ENCODE measurements at places on chromosomes 5 and 9.

- DNase-seq: no peak
Observed at GRCh38 chr9:33403941-33404787, 1.8 kb upstream of the AQP7 start.

GRCh38 chr5:141816598-141817399, 61.4 kb downstream of the PCDH1 start:
- DNase-seq: no peak

- DNase-seq: no peak
Observed at GRCh38 chr5:126009566-126009965, 413.6 kb upstream of the GRAMD2B start.

DNA sequence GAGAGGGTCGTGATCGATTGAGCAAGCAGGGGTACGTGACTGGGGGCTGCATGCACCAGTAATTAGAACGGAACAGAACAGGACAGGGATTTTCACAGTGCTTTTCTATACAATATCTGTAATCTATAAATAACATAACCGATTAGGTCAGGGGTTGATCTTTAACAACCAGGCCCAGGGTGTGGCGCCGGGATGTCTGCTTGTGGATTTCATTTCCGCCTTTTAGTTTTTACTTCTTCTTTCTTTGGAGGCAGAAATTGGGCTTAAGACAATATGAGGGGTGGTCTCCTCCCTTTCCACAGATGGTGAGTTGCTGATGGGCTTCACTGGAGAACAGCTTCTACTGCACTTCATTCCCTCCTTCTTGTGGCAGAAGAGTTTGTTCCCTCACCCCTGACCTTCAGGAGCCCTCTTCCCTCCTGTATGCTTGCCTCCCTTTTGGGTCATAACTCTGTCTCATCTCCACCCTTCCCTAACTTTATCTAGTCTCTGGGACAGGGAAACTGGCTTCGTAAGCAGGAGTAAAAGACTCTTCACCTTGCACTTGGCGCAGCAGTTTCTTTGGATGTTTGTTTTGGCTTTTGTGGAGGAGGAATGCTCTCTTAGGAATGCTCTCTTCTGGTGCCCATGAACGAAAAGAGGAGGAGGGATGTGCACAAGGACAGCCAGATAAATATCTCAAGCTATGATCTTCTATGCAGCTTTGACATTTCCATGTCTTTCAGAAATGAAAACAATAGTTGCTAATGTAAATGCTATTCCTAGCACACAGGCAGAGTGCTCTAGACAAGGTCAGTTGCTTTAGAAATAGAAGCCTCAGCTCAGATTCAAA, 139.8 kb upstream of the RPS23 start:
- DNase-seq: no peak

DNA sequence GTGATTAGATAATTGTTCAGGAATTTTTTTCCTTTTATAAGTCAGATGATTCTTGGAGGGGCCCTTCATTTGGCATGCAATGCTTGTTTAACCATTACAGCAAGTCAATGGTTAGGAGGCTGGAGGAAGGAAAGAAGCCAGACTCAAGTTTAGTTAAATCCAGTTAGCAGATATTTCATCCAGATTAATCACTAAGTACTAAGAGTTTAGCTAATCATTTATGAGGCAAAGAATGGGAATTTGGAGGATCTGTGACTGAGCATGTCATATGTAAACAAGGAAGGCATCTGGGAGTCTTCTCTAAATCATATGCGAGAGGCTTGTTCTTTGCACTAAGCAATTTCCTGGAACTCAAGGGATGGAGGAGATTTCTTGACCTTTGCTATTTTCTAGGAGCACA, 145.3 kb upstream of the SGCD start:
- no peak for DNase-seq

DNA sequence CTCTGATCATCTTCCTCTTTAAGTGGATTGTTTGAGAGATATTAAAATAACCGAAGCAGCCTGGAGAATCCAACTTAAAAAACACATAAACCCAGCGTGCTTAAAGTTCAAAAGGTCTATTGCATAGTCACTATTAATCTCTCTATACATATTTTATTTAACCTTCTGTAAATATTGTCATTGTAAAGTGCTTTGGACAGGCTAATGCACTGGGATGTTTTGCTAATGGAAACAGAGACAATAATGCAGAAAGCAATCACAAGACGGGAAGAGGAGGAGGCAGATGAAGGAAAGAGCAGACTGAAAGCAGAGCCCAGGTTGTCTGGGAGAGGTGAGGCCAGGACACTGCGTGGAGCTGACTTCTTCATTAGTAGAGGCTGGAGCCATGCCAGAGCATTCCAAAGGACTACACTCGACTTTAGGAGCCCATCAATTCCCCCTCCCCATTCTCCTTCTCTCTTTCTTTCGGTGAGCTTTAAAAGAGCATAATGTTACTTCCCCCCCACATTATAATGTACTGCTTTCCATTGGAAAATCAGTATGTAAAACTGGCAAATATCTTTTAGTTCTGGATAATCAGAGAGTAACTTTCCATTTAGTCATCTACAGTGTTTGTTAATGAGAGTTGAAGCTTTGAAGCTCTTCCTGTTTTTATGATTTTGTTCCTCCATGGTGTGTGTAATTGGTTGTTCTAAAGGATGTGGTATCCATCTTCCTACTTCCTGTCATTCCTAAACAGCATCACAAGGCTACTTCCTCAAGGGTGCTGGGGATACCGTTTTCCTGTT, 307.3 kb upstream of the MPDZ start:
- DNase-seq: no peak

DNA sequence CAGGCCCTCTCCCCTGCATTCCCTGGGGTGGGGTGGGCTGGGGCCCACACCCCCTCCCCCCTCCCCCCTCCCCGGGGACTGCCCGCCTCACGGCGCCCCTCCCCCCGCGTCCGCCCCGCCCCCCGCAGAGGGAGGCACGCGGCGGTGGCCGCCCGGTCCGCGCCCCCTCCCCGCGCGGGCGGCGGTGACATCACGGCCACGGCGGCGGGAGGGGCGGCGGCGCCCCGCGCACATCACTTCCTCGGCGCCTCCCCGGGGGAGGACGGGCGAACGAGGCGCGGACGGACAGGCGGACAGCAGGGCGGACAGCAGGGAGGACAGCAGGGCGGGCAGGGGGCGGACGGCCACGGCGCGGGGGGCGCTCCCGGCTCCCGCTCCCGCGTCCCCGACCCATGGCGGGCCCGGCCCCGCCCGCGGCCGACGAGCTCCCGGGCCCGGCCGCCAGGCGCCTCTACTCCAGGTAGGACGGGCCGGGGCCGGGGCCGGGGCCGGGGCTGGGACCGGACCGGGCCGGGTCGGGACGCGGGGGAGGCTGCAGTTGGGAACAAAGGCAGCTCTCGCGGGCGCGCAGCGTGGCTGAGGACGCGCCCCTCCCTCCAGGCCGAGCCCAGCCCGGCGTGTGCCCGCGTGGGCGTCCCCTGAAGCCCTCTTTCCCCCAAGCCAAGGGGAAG, at the start of gene GPSM1:
GPSM1 (plus strand) TSS at position 236 of the 671 bp plus-strand sequence; CDS start at position 393, 157 bp downstream.
- DNase-seq: no peak

DNA sequence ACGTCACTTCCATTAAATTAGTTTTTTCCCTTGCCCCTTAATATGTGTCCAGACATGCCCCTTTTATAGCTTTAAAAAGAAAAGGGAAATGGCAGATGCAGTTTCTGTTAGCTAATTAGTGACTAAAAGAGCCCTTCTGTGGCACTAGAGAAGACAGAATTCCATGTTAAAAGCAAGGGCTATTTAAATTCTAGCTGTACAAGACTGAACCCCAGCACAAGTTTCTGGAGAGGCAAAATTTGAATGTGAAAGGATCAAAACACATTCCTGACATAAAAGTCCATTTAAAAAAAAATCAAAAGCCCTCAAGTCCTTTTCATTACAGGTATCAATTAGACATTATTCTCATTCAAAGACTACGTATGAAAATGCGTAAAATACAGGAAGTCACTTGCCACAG, 78.7 kb downstream of the HAPLN1 start:
- DNase-seq: no peak

DNA sequence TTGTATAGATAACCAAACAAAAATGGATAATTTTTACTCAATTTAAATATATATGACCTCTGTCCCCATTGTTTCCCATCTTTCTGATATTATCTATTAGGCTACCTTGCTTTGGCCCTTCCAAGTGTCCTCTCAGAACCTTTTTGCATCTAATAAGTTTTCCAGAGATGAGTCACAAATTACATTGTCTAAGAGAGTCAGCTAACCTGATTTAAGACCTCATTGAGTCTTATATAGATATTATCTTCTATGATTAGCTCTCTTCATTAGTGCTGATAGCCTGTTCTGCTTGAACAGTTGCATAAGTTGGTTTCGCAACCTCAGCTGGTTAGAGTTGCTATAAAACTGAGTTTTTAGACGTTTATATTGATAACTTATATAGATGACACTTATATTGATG, 623.1 kb downstream of the LRRC70 start:
- no peak for DNase-seq

- no peak for DNase-seq
Observed at GRCh38 chr5:111234125-111234524, 9.9 kb downstream of the CAMK4 start.

GRCh38 chr5:114948363-114948762, 221.3 kb downstream of the TRIM36 start:
- no peak for DNase-seq

Data from Calu3 (cell line).